ENCODE measurements at places on chromosomes 3 and 15.

DNA sequence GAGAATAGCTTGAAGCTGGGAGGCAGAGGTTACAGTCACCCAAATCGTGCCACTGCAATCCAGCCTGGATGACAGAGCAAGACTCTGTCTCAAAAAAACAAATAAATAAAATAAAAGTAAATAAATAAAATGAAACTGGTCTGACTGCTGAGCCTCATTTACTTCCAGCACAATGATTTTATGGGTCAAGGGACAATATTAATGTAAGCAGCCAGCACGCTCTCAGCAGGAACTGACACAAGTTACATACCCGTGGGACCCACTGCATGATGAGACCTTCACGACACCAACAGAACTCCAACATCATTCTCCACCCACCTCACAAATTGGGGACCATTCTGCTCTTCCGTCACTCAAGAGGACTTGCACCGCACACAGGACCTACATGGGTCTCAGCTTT, 230.3 kb downstream of the MAGI1 start:
- DNase-seq = no peak

DNA sequence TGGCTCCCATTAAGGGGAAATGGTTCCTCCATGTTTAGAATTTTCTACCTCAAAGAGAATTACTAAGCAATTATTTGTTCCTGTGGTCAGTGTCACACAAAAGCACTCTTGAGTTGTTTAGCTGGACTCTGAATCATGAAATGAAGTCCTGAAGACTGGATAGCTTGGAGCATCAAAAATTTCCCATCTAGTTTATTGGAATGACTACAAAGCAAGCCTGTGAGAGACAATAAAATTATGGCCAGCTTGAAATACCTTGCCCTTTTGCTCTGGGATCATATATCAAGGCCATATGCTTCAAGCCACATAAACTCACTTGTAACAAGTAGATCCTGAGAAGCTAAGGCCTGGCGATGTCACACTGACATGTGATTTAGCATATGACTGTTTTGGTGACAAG, 292.3 kb downstream of the TIGIT start:
- DNase-seq = peak; percentile 55

DNA sequence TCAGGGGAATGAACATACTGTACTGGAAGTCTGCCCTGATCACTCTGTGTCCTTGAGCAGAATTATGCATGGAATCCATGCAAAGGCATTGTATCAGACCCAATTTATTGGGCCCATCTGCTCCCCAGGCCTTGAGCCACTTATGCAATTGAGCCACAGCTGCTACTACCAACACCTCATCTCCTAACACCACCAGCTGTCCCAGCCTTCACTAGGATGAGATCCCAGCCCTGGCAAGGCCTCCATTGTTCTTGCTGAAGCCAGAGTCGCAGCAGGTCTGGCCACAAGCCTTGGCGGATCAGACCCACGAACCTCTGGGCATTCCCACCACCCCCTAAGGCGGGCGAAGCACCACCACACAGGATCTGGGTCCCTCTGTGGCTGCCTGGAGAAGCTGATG, 9.2 kb upstream of the NME9 start:
- DNase-seq = no peak

GRCh38 chr15:79878078-79878705, 18.6 kb downstream of the MTHFS start:
- no peak for DNase-seq

DNA sequence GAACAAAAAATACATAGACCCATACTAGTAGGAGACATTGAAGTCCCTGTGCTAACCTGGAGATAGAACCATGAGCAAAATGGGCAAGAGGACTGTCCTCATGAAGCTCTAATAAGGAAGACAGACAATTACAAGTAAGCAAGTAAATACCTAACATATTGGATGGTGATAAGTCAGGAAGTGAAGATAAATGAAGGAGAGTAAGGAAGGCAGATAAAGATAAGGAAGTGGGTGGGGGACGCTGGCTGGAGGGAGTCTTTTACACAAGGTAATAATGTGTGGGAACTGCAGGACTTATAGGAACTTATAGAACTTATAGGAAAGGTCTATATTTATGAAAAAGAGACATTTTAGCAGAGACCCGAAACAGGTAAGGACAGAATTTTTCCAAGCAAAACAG, 148.9 kb upstream of the ABI3BP start:
- DNase-seq = no peak

- no peak for DNase-seq
These were observed 93.9 kb upstream of the BHLHE40 start for GRCh38 chr3:4885316-4885715.

DNA sequence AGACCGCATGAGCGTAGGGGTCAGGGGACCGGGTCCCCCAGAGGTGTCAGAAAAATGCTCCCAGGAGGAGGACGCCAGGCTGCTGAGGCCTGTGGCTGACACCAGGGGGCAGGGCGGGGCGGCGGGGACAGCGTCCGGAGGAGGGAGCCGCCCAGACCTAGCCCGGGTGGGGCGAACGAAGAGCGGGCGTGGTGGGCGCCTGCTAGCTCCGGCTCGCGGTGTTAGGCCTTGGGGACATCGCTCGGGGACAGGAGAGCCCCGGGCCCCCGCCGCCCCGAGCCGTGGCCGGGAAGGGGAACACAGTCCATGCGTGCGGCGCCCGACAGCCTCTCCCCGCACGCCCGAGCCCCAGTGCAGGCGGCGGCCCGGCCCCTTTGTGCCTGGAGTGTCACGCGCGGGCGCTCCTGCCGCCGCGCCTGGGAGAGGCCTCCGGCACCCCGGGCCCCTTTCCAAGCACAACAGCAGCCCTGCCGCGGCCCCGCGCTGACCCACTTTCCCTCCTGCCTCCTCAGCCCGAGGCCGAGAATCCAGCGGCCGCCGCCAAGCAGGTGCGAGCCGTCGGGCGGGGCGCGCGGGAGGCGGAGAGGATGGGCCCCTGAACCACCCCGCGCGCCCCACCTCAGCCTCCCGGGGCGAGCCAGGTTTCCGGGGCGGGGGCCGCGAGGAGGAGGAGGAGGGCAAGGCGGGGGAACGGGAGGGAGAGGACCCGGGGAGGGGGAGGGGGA, 111.0 kb upstream of the KLF13 start:
- peak; percentile 26 for DNase-seq

DNA sequence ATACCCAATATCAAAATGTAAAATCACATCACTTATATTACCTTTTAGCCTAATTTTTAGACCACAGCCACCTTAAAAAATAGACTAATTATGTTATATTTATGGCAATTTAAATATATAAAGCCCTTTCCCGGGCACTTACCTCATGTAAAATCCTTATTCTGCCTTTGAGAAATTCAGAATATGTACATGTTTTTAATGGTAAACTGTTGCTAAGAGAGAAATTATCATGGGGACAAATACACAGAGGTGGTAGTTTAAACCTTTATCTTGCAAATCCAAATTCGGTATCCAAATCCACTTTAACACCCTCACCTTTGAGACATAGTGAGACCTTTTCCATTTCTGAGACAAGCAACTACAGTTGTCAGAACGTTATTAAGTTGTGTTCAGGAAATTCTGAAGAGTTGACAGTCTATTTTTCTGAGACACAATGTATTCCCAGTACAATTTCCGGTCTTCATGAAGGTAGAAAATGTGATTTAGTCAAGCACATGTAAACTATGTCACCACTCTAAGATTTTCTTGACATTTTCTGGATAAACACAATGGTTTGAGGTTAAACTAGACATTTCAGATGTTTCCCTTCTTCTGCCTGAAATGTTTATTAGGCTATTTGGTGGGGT, 10.6 kb upstream of the VGLL3 start:
- DNase-seq = no peak

- no peak for DNase-seq
These were observed 108.6 kb downstream of the ZNF385D start for GRCh38 chr3:21642433-21642832.

DNA sequence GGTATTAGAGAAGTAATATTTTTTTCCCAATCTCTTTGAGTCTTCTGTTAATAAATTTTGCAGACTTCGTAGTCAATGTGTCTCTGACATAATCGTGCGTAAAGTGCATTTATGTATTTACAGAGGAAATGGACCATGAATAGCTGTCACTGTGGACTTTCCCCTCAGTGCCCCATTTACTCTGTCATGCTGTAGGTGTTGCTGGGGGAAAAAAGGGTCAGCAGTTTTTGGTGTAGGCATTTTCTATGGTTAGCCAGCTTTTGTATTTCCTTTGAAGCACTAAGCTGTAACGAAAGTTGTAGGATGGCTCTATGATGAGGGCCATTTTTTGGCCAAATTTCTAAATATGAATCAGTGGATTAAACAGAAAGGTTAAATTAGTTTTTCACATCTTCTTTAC, 598.4 kb downstream of the FGF12 start:
- DNase-seq = no peak

DNA sequence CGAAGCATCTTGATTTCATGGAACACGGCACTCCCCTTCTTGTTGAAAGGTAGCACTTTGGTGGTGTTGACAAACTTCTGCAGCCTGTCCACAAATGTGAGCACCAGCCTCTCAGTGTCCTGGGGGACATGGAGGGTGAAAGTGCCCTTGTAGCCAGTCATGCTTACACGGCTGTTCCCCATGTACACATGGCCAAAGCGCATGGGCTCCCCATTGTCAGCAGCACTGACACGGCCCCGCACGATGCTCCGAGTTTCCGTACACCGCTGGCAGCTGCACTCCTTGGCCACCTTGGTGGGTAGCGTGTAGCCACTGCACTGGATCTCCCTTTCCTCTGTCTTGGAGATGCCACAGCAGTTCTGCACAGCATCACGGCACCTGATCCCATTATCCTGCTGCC, 12.7 kb downstream of the CILP start:
- no peak for DNase-seq
